ENCODE measurements at places on chromosomes 5 and 9.
A peak's percentile ranks its signal among the peaks of the same experiment; 100 is the strongest.

DNA sequence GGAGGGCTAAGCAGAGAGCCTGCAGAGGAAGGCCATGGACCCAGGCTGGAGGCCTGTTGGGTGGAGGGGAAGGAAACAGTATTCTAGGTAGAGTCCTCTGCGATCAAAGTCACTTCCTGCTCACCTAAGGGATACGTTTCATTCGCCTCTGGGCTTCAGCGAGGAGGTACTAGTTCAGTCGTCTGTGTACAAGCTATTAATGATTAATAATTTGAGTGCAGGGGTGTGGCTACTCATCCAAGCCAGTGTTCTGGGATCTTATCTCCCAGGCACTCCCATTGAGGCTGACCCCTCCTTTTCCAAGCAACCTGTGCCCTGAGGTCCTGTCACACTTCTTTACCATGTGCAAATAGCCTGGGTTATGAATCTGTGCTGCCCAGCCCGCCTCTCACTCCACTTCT lies 25.2 kb downstream of the RALGPS1 start:
- no peak for DNase-seq

DNA sequence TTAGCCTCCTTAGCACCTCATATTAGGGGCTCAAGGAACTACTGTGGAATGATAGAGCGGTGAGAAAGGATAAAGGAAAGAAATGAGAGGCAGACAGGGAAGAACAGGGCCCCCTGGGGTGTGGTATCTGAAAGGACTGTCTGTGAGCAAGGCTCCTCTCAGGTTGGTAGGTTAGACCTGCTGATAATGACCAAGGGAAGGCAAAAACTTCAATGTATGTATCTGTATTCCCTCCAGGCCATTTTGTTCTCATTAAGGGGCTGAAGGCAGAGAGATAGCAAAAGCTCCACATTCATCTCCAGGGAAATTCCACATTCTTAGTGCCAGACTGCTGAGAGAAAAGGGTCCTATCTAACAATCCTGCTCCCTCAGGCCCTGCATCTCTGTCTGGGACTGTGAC lies 28.6 kb downstream of the TRIM32 start:
- DNase-seq: no peak

- DNase-seq: no peak
Measured at GRCh38 chr9:114233491-114234185, 78.3 kb downstream of the COL27A1 start.

GRCh38 chr9:34089311-34089710 lies 37.2 kb downstream of the DCAF12 start:
- DNase-seq: no peak

DNA sequence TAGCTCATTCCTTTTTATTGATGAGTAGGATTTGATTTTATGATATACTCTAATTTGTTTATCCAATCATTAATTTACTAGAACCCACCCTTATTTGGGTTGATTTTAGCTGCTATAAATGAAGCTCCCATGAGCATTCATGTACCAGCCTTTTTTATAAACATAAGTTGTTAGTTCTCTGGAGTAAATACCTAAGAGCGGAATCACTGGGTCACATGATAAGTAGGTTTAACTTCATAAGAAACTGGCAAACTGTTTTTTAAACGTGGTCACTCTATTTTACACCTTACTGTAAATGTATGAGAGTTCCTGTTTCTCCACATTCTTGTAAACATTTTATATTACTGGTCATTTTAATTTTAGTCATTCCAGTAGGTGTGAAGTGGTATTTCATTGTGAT lies 364.6 kb downstream of the NPR3 start:
- DNase-seq: no peak

- no peak for DNase-seq
Measured at GRCh38 chr5:107285772-107286171, 385.0 kb downstream of the EFNA5 start.

GRCh38 chr5:147177125-147177840 lies 57.5 kb upstream of the STK32A start:
- DNase-seq: no peak

- DNase-seq: no peak
Measured at GRCh38 chr5:180135128-180135955, 63.8 kb upstream of the RNF130 start.

GRCh38 chr9:21854119-21854518 lies 51.7 kb downstream of the MTAP start:
- no peak for DNase-seq

GRCh38 chr9:115032296-115032695 lies 85.7 kb downstream of the TNC start:
- DNase-seq: no peak

DNA sequence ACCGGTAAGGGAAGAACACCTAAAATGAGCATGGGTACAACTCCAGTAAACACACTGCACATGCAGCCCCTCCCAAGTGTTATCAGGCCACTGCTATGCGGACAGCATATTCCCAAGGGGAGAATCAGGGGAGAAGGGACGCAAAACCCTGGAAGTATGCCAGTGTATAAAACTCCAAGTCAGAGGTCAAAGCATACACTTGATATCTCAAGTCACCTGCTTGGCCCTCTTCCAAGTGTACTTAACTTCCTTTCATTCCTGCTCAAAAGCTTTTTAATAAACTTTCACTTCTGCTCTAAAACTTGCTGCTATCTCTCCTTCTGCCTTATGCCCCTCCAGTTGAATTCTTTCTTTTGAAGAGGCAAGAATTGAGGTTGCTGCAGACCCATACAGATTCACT lies 408.1 kb downstream of the HTR1A start:
- DNase-seq: no peak

- no peak for DNase-seq
Measured at GRCh38 chr5:73411936-73412596, 36.5 kb downstream of the FOXD1 start.

GRCh38 chr5:96199713-96200183 lies 233.3 kb downstream of the PCSK1 start:
- no peak for DNase-seq

DNA sequence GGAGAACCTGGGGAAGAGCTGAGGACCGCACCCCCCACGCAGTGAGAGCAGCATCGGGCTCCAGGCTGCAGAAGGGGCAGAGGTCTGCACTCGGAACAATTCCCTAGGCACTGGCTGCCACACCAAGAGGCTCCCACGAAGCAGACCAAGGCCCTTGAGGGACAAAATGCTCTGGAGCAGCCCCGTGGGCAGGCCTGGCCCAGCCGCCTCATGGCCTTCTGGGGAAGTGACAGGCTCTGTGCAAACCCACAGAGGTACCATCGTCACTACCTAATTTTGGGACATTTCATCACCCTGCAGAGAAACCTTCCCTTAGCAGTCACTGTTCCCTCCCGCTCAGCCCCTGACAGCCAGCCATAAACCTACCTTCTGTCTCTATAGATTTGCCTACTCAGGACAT lies 15.9 kb downstream of the FBXW5 start:
- no peak for DNase-seq

DNA sequence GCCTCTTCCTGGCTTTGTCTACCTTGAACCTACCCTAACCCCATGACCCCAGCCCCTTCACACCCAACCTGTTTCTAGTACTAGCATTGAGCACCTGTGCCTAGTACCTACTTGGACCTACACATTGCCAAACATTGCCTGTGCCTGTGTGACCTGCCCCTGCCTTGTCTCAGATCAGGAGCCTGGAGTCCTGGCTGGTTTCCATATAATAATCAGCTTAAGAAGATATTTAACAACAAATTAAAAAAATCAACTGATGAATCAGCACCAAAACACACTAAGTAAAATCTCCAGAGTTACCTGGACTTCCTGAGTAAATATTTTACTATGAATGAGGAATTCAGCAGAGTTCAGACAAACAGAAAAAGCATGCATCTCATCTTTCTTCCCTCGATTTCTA lies 17.7 kb downstream of the LPAR1 start:
- no peak for DNase-seq

GRCh38 chr5:62779010-62779422 lies 200.4 kb downstream of the LRRC70 start:
- DNase-seq: no peak

- DNase-seq: no peak
Measured at GRCh38 chr9:87336407-87336806, 161.3 kb upstream of the DAPK1 start.

DNA sequence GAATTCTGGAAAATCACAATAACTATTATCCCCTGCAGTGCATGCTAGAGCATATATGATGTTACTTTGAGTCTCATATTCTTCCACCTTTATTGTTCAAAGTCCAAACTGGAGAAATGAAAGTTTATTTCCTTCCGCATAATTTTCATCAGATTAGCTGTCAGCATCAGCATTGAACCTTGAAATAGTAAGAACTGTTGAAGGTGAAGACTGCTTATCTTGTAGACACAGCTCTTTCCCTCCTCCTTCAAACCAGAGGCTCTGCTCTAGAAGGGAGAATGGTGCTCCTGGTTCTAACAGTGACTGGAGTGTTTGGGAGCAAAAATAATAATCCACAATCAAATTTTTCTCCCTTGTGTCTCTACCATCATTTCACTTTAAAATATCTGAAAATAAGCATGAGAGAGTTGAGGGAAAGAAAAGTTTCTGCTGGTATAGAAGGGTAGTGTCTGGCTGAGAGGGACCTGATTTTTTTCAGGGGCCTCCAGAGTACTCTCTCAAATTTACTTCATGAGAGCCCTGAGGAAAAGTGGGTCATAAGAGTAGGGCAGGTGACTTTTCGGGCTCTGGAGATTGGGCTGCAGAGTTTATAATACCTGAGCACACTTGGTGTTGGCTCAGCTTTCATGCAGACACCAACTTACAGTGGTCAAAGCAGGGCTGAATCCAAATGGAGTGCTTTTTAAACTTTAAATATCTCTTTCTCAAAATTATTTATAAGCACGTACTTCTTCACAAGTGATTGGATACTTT lies 170.4 kb downstream of the ZDHHC21 start:
- no peak for DNase-seq

DNA sequence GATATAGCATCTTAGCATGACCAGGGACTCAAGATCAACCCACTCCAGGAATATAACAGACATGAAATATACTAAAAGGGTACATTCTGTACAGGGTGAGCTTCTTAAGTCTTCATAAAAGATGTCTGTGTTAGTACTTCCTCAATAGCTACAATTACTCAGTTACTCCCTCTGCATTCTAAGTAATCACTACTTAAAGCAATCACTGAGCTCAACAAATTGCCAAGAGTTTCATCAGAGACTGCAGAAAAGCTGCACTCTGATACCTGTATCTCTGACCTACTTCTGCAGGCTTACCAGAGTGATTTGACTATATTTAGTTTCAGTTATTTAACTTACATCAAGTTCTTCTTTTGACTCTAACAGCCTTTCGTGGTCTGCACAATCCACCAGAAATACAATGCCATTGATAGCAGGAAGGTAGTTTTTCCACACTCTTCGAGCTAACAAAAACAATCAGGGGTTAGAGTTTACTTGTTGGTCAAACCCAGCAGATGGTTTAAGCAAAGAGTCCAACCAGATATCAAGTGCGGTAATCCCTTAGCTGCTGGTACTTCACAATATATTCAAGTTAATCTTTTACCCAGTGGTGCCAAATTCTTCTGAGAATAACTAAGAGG lies 23.3 kb downstream of the SAR1B start:
- no peak for DNase-seq

DNA sequence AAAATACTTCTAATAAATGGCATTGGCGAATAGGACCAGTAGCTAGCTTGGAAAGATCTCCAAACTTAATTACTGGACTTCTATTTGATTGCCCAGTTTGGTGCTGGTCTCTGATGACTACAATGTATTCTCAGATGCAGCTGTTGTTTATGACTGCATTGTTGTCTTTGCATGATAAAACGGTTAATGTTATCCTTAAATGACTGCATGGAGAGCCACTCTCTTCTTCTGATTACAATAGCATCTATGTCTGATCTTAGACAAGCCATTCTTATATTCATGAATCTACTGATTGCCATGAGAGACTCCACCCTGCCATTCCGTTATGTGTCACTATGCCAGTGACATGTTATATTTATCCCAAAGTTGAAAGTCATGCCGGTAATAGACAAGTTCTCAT lies 42.9 kb upstream of the ERBIN start:
- no peak for DNase-seq

DNA sequence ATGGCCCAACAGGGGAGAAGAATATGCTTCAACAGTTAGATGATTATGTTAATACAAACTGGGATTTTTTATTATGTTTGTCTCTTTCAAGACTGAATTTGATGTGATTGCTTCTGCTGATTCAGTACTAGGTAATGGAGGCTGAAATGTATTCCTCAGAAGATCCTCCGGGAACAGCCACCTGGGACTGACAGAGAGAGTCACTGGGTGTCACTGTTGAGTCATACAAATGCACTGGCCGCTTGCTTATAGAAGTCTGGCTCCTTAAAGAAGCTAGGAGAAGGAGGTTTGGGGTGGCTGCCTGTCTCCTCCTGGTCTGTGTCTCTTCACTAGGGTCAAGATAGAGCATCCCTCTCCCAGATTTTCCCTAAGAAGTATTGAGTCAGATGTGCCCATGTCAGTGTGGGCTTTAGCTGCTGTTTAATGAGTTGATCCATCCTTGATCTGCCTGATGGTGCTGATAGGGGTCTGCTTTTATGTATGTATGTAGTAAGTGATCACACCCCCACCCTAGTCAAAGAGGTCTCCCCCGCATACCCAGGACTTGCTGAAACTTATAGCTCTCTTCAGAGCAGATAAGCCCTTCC lies 773.4 kb downstream of the BRINP1 start:
- no peak for DNase-seq

- DNase-seq: peak; percentile 24
Measured at GRCh38 chr5:95731571-95732554, 727 bp downstream of the RHOBTB3 start.

Data from CD4-positive, alpha-beta T cell (primary cell).